T-helper 17 cell (primary cell): ENCODE measurements at places on chromosomes 6 and 20.
A peak's percentile ranks its signal among the peaks of the same experiment; 100 is the strongest.

- DNase-seq, result no peak
These were observed 48.5 kb downstream of the FYN start for GRCh38 chr6:111824608-111825337.

- no peak for DNase-seq
These were observed 57.4 kb downstream of the IYD start for GRCh38 chr6:150426198-150426597.

DNA sequence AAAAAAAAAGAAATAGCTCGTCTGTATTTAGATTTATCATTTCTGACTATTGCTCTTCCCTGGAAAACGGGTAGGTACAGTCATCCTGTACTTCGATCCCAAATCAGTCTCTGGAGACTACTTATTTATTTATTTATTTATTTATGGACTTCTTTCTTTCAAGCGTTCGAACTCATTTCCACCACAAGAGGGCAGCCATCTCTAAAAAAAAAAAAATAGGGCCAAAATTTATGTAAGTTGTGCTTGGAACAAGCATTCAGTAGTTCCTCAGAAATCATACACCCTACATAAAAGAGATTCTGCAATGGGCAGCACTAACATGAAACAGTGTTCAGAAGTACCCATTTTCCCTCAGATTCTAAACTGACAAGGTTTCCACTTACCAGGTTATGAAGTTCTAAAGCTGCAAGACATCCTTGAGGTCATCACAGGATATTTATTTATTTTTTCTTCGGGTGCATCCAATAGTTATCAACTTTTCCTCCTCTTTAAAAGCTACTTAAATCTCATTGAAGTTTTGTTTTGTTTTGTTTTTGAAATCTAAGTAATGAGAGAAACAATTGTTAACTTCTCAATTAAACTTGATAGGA lies 1.9 kb upstream of the BMP2 start:
- DNase-seq, result no peak

GRCh38 chr20:59925899-59926298 lies 7.5 kb downstream of the SYCP2 start:
- no peak for DNase-seq

DNA sequence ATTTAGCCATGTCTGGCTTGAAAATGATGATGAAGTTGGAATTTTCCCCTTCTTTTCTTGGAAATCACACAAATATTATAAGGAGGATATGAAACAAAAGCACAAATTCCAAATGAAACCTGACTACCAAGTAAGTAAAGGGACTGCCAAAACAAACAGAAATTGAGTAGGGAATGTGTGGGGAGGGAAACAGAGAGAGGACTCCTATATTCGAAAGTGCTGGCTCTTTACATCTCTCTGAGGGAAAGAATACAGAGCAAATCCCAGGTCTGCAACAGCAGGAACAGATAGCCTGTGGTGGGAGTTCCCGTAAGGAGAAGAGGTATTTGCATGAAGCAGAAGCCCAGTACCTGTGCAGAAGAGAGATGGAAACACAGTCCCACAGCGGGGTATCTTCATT lies 583.7 kb downstream of the EPM2A start:
- no peak for DNase-seq

DNA sequence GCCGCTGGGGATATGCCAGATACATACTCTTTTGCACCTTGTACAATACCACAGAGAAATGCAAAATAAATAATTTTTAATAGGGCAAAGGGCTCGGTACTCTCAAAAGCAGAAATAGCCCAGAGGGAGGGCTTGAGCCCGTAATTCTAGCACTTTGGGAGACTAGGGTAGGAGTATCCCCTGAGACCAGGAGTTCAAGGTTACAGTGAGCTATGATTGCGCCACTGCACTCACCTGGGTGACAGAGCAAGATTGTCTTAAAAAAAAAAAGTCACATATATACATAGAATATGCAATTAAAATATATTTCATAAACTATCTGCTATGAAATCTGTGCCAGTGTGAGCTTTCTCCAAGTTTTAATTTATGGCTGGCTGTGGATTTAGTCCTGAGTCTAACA lies 818 bp upstream of the TRMT11 start:
- DNase-seq, result no peak

- no peak for DNase-seq
These were observed 11.6 kb upstream of the ASCC3 start for GRCh38 chr6:100892693-100893092.

DNA sequence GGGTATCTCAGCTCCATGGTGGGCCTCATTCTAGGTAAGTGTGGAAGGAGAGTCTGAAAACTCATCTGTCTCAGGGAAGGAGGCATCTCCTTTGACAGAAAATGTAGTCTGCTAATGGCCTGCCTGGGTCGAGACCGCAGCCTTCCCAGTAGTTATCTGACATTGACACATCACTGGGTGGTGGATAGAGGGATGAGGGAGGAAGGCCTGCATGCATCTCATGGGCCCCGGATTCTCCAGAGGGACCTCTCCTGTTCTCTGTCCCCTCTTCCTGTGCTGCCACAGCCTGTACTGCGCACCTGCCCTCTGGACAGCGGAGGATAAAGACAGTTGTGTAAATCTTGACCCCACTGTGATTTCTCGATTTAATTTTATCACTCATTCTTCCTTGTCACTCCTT lies 4.7 kb downstream of the PCMTD2 start:
- no peak for DNase-seq

DNA sequence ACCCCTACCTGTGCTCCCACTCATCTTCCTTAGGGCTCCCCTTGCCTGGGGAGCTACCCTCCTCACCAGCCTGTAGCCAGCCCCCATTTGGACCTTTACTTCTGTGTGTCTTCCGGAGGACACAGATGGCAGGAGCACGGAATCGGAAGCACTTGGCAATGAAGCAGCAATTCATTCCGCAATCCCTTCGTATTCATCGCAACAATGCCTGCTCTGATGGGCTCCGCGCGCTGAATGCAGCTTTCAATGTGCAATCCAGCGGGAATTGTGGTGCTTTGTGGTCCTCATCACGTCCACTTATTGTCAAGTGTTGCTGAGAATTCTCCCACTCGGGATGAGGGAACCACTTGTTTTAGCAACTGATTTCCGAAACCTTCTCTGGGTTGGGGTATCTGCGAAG lies 336.0 kb downstream of the DHX35 start:
- DNase-seq, result no peak

DNA sequence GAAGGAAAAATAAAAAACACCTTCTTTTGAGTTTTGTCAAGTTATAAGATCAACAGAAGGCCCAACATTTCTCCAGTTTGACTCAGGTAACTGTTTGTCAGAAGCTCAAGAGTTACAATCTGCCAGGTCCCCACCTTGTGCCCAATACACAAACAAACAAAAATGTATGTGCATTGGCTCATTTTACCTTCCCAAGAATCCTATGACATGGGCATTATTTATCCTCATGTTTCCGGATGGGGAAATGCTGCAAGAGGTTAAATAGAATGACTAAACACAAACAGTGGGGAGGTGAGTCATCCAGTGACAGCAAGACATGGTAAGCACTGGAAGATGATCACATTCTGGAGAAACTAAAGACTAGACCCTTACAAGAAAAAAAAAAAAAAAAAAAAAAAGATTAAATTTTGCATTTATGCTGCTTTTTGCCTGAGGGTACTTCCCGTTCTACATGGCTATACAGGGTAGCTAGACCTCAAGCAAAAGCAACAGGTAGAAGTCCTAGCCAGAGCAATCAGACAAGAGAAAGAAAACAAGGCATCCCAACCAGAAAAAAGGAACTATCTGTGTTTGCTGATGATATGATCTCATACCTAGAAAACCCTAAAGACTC lies 23.6 kb upstream of the ANKRD60 start:
- DNase-seq, result no peak

DNA sequence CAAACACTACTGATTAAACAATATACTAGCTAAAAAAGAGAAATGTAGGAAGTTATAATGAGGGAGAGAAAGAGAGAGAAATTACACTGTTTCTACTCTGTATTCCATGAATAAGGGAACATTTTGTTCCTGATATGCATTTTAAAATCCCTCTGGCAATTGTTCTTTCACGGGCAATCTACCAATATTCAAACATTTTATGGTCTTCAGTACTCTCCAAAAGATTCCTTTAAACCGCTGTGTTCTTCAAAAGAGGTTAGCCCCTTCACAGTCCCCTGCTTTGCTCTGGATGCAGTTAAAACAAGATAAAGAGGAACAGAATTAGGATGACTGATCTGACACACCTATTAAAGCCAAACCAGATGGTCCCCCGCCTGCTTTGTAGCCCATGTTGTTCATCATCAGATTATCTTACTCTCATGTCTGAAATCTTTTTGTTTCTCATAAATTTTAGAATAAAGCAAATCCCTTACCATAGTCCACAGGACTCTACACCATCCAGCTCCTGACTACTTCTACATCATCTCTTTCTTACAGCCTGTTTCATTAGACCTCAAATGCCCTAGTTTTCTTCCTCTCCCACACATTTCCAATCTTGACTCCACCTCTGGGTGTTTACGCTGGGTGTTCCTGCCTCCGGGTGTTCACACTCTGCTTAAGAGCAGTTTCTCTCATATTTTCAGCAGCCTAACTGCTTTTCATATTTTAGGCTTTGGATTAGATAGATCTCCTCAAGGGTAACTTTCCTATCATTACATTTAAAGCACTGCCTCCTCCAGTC lies 399.7 kb downstream of the COL12A1 start:
- no peak for DNase-seq

GRCh38 chr6:169619650-169620049 lies 82.2 kb downstream of the WDR27 start:
- no peak for DNase-seq

GRCh38 chr20:667351-668034 lies 8.1 kb downstream of the SCRT2 start:
- DNase-seq, result peak; percentile 29

- no peak for DNase-seq
These were observed 6.4 kb downstream of the SLC2A12 start for GRCh38 chr6:134046054-134046453.

GRCh38 chr20:62321521-62321948 lies 18.7 kb downstream of the ADRM1 start:
- no peak for DNase-seq

DNA sequence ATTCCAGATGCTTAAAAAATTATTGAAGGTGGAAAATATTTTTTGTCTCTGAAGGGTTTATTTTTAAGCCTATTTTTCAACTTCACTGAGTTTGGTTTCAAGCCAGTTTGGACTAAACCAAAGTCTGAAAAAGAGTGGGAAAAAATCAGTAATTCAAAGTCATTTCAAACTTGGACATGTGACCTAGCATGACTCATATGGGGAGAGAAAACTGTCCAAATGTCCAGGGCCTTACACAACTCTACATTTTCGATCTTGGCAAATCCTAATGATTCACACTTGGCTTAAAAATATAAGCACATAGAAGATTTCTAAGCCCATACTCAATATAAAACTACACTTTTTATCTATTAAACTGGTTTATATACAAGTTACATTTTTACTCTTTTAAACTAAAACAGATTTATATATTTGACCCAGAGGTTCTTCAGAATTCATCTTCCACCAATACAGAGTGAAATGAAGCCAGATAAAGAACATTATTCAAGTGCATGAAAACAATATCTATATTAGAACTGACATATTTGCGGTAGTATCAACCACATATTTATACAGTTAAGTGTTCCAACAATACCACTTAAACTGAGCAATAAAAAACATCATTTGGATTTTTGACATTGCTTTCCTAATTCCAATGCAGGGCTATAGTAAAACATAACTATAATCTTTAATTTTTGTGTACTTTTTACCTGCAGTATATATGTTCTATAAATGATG lies 110.3 kb upstream of the TCF21 start:
- no peak for DNase-seq

- DNase-seq, result no peak
These were observed 272.9 kb downstream of the PRL start for GRCh38 chr6:22023937-22024336.

GRCh38 chr6:153312634-153313033 lies 181.6 kb upstream of the RGS17 start:
- DNase-seq, result no peak

DNA sequence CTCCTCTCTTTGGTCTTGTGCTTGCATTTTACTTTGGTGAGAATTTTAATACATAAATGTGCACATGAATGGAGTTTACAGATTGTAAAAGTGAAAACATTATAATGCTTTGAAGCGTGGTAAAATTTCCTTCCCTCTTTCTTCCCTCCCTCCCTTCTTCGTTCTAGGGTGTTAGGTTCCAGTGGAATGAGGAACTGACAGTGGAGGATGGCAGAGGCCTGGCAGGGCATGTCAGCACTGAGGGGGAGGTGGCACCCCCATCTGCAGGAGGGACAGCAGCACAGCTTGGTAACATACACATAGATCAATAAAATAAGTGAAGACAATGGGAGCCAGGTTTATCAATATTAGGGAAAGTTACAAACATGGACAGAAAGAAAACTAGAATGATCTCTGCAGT lies 47.5 kb downstream of the RNASET2 start:
- no peak for DNase-seq

DNA sequence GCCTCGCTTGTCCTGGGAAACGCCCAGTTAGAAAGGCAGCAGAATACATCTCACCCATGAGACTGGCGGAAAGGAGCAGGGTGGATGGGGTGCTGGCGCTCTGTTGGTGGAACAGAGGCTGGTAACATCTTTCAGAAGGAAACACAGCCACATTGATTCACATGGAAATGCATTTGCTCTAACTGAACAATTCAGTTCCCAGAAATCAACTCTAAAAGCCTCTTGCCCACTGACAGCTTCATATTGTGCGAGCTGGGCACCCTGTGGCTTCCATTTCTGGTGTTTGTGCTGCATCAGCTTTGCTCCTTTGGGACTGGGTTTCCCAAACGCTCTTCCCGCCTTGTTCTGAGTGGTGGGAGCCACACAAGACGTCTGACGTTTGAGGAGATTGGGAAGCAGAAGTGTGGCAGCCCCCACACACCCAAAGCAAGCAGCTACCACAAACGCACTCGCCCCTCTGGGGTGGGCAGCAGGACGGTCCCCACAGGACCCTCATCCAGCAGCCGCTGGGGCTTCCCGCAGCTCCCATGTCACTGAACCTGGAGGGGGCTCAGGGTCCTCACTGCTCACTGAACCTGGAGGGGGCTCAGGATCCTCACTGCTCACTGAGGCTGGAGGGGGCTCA lies 229.5 kb downstream of the ERMARD start:
- DNase-seq, result no peak

- DNase-seq, result no peak
These were observed 112.9 kb downstream of the TRERF1 start for GRCh38 chr6:42338744-42339222.

GRCh38 chr6:132418235-132418965 lies 17.1 kb upstream of the MOXD1 start:
- DNase-seq, result no peak
